ENCODE measurements at places on chromosomes 11 and 22. TPM values are rescaled to one million over a fixed set of nuclear protein-coding genes. Genes with fewer than 3 reads are reported as not detected.

SHANK3 gene
- 14.0 TPM for polyA plus RNA-seq

SPI1 gene
- 5.2 TPM for polyA plus RNA-seq

MAJIN gene
- polyA plus RNA-seq, result not detected

MMP12 gene
- not detected for polyA plus RNA-seq

C1QTNF5 gene
- polyA plus RNA-seq, result 36.0 TPM

TNNI2 gene
- 153 TPM for polyA plus RNA-seq

OR2AG2 gene
- 0.09 TPM for polyA plus RNA-seq

HBG1 gene
- 5.7 TPM for polyA plus RNA-seq

Measured in right lung (tissue), 10 donors.